Fibroblast of skin of right quadriceps (primary cell): ENCODE measurements at places on chromosomes 2 and 18.

DNA sequence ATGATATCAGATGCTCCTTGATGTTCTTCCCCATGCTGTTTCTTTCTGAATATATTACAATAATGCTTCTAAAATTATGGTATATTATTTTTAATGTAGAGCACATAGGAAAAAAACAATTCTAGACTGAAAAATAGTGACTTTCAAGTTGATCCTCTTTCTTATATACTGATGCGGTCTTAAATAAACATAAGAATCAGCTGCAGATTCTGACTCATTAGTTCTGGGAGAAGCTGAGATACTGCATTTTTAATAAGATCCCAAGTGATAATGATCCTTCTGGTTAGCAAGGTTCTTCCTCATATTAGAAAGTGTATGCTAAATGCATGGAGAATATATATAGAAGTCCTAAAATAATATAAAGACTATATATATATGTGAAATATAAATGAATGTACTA, 124.9 kb downstream of the XIRP2 start:
- DNase-seq = no peak

- DNase-seq = no peak
Observed at GRCh38 chr18:27143580-27144287, 41.4 kb downstream of the CHST9 start.

DNA sequence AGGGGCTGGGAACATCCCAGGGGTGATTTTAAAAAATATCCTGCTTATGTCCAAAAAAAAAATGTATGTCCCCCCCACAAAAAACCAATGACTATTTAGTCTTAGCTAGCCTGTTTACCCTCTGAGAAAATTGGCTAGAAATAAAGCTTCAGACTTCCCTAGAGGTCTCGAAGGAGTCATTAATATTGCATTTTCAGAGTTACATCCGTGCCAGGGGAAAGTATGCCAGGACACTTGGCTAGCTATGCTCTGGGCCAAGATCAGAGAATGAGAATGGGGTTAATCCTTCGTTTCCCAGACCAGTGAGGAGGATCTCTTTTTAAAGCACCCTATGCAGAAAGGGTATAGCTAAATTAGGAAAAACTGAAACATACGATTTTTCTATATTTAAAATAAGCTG, 183.6 kb downstream of the MC4R start:
- DNase-seq = no peak

DNA sequence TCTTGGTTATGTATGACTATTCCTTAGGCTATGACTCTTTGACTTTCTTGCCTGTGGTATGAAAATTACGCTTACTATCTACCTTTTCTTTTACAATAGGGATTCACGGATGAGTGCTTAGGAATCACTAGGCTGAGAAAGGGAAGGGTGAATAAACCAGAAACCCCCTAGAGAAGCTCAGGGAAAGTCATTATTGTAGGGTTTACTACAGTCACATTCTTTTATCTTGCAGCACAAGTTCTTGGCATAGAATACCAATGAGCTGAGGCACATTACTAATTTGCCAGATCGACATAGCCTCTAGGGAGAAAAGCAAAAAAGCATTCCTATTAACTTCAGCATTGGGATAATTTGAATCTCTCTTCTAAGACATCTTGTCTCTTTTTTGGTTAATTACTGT, 103.3 kb downstream of the ST6GAL2 start:
- no peak for DNase-seq

- no peak for DNase-seq
Observed at GRCh38 chr2:106607371-106607770, 120.2 kb downstream of the CD8B2 start.

- DNase-seq = no peak
Observed at GRCh38 chr2:150676747-150677383, 189.4 kb upstream of the RND3 start.

DNA sequence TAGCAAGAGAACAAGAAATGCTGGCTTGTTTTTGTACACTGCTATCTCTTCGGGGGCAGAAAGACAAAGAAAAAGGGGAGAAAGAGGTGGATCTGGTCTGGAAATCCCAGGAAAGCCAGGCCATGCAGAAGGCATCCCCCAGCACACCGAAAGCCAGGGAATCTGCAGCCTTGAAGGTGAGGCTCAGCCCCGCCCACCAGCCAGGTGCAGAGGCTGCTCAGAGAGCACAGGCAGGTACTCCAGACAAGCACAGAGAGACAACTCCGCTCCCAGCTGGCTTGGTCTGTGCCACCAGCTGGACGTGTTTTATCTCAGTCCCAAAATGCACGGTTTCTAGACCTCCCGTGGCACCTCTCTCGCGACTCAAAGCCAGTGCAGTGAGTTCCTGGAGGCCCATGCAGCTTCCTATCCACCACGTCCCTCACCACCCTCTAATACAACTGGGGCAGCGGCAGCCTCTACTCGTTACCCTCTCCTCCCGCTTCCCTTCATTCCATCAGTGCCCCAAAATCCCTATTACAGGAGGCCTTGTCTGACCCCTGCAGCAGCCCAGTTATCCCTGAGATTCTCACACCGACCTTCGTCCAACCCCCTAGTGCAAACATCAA, 62.8 kb downstream of the HDAC4 start:
- DNase-seq = no peak

DNA sequence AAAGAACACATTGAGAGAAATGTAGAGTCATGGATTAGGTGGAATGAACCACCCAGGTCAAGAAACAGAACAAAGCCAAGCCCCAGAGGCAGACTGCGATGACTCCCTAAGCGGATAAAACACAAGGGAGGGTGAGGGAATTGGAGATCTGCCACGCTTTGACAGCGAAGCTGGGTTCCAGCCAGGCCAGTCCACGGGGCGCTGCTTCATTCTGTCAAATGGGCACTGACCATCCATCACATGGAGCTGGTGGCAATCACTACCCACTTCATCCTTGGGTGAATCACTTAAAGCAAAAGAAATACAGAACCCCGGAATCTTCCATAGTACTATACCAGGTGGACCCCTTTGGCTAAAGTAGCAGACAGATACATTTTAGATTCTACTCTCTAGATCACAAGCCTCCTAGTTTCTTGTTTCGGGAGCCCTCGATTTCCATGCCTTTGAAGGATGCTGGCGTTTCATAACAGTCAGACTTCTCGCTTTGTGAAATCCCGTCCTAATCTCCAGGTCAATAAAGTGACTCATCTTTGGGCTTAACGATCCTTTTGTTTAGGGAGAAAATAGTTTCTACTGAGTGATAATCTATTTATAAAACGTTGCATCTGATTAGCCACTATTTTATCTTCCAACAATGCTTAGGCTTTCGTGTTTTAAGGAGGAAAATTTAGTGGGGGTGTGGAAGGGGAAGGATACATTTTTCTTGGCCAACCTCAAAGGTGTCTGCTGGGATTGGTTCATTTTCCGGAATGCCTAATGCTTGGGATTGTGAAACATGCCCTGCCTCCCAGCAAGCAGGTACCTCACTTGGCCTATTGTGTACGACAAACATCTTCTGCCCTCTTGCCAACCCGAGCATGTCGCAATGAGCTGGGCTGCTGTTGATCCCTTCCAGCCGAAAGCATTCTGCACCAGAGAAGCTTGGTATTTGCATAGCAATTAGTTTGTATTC, 44.1 kb upstream of the HDAC4 start:
- no peak for DNase-seq

DNA sequence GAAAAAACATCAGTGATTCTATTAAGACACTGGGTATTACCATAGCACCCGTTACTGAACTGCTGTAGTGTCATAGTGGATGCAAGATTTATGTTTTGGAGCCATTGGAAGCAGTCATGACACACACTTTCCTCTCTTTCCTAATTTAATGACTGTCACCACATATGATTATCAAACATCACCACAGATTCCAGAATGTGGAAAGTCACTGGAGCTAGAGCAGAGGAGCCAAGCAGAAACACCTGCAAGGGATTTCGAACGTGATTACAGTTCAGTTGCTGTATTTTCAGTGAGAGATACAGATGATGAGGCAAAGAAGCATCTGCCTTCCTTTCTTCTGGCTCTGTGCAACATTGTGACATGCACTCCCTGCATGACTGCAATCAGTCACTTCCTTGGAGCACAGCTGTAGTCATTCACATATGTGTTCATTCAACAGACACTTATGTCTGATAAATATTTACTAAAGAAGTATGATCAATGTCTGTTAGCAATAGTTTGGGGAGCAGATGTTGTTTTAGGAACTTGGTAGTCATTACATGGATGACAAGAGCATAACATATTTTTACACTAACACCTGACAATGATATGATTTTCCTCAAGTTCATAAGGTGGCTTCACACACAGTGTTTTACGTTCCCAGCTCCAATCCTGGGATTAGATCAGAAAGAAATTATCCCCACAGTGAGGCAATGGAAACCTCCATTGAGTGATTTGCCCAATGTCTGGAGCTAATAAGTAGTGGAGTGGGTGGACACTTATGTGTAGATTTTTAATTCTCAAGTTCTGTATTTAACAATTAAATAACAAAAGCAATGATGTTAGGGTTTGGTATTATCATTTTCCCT, 416.6 kb downstream of the PLCL1 start:
- DNase-seq = no peak

GRCh38 chr2:58081000-58081399, 34.4 kb downstream of the VRK2 start:
- DNase-seq = peak; percentile 38

DNA sequence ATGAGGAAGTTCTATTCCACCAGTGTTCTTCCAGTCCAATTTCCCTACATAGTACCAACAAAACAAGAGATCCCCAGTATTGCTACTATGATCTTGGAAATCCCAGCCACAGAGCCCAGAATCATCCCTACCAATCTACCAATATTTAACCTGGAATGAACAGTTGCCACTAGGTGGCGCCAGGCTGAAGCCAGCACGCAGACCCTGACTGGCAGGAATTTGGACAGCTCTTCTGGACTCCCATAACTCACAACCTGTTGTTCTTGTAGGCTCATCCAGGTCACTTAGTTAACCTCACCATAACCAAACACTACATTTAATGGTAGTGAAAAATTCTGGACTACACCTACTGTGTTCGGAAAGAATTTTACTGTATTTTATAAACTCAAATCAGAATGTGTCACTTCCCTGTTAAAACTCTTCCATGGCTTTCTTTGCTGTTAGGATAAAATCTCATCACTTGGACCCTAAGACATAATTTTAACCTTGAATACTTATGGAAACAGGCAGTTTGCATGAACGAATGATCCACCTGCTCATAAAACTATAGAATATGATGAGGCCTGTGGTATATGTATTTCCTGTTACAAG, 59.8 kb upstream of the SLC38A11 start:
- peak; percentile 57 for DNase-seq

DNA sequence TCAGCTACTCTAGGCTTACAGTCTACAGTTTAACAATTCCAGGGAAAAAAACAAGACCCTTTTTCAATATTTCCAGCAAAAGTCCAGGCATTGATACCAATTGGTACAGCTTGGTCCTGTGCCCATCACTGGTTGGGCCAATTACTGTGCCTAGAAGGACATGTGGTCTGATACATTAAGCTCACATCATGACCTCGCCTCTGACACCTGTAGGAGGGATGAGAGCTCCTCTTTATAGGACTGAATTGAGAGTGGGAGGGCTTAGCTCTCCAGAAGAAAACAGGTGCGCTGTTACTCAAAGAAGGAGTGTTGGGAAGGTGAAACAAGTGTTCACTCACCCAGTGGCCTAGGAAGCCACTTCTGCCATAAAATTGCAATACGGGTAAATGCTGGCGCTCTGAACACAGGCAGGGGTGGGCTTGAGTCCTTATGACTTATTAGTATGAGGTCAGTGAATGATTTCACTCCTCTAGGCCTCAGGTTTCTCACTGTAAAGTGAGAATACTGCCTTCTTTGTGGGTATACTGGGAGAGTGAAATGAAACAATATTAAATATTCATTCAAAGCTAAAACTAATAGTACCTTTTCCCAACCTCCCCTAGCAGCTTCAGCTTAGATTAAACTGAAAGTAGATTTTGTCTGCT, 49.7 kb downstream of the RABL2A start:
- no peak for DNase-seq

DNA sequence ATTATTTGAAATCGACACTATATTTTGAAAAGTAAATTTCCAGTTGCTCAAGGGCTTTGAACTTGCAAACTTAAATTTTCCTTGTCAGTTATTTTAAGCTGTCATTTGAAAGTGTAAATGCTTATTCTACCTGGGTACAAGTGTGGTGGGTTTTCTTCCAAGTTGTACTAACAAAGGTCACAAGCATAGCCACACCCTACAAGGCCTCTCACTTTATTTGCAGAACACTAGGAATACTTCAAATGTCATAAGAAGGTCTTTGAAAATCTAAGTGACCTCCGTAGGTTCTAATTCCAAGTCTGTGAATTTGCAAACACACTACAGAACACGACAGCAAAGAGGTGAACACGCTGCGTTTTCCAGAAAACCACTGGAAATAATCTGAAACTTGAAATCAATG, 9.3 kb upstream of the RMDN2 start:
- no peak for DNase-seq

DNA sequence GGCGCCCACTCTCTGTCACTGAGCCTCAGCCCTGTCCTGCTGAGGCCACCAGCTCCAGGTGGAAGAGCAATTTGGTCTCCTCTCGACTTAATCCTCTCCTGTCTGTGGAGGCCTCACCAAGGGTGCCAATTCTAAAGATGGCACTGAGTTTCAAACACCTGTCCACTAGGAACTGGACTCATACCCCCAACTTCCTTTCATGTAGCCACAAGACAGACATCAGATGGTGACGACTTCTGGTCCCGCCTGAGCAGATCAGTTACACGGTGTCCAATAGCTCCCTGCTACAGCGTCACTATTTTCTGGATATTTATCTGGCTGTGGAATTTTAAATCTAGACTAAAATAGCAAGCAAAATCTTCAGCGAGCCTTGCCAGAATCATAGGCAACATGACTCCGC, 24.5 kb upstream of the SP5 start:
- no peak for DNase-seq

- DNase-seq = peak; percentile 76
Observed at GRCh38 chr2:107412981-107413380, 413.7 kb upstream of the RGPD4 start.

- DNase-seq = no peak
Observed at GRCh38 chr2:133993160-133993559, 260.7 kb upstream of the MGAT5 start.

DNA sequence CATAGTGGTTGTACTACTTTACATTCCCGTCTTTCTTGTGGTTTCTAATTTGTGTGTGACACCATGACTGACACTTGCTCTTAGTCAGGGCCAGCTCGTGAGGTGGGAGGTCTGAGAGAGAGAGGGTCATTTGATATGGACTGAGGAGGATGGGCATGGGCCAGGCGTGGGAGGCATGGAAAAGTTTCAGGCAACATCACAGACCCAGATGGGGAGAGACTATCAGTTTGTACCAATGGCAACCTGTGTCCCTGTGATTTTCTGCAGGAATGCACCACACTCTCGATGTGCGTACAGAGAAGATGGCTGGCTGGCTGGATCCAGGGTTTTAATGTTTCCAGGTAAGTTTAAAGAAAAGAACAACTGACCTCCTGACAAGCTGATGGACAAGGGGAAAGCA, 273.6 kb downstream of the CYRIA start:
- DNase-seq = no peak

- DNase-seq = peak; percentile 7
Observed at GRCh38 chr18:27363872-27364271, 178.8 kb upstream of the CHST9 start.

- no peak for DNase-seq
Observed at GRCh38 chr2:121298476-121298875, 13.5 kb upstream of the TFCP2L1 start.
